ENCODE measurements at places on chromosomes 7 and 10.

GRCh38 chr7:38179776-38180226 is 1.8 kb downstream of the STARD3NL start:
- DNase-seq: no peak

- DNase-seq: no peak
Observed at GRCh38 chr7:107744345-107744750, 406 bp downstream of the CBLL1 start.

DNA sequence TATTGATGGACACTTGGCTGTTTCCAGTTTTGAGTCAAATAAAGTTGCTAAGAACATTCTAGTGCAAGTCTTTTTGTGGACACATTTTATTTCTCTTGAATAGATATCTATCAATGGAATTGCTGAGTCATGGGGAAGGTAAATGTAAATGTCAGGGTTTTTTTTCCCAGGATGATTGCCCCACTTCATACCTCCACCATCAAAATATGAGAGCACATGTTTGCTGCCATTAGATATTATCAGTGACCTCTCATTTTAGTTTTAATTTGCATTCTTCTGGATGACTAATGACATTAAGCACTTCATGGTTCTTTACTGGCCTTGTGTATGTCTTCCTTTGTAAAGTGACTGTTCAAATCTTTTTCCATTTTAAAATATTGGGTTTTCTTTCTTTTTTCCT is 45.7 kb downstream of the PAPSS2 start:
- DNase-seq: no peak

DNA sequence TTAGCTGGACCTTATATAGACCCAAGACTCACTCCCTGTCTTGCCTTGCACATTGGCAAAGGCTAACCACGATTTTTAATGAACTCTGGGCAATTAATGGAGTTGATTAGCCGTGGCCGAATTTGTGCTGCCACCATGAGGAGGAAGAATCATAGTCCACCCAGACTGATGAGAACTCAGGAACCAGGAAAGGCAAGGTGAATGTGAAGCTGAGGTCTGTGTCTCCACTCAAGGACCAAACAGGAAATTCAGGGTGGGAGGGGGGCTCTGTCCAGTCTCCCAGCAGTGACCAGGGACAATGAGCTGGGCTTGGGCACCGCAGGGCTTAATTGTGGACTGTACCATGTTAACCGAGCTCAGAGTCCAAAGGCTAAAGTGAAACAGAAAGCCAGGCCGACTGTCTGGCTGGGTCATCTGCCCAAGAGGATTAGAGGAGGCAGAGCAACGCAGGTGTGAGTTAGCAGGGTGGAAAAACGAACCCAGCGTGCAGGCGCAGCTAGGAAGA is 127.0 kb upstream of the JCAD start:
- DNase-seq: no peak

DNA sequence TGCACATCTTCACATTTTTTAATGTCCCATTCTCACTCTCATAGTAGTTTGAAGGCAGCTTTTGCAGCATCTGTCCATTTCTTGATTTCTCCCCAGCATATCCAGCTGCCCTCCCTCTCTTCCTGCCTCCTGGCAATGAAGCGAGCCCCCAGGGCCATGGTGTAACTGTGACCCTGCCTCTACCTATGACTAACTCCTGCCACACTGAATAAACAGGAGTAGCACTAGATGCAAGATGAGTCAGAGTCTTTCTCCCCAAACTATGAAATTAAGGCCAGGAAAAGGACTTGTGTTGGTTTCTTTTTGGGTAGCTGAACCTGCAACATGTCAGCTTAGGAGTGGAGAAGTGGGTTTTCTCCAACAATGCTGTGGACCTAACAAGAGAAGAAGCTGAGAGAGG is 329.0 kb downstream of the RNLS start:
- DNase-seq: no peak

DNA sequence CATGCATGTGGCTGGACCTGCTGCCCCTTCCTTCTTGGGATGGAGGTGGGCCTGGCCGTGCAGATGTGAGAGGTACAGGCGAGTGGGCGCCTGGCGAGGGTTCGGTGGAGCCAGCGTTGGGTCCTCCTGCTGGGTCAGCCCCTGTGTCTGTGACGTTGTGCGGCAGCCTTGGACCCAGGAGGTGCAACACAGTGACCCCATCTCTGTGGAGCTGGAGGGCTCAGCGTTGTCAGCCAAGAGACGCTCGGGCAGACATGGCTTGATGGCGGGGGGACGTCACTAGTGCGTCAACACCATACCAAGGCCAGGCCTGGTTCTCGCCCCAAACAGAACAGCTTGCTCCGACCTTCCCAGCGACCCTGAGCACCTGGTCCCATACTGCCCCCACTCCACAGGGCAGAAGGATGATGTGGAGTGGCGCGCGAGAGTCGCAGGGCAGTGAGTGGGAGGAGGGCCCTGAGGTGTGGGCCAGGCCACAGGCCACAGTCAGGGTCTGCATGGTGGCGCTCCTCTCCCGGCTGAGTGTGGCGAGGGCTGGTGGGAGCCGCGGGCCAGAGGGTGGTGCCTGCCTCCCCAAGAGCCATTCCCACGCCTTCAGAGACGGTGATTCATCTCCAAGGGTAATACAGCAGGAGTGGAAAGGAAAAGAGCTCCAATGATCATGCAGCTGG is 184.4 kb downstream of the DNAJB6 start:
- peak; percentile 9 for DNase-seq
